Ureter (tissue), 1 donor: ENCODE measurements at places on chromosomes 2 and 18. TPM values are rescaled to one million over a fixed set of nuclear protein-coding genes. Genes with fewer than 3 reads are reported as not detected.
A peak's percentile ranks its signal among the peaks of the same experiment; 100 is the strongest.

GRCh38 chr2:99695130-99695943, 205.5 kb upstream of the REV1 start:
- no peak for DNase-seq

GRCh38 chr18:79518028-79518682, 122.4 kb downstream of the NFATC1 start:
- DNase-seq: peak; percentile 34

DNA sequence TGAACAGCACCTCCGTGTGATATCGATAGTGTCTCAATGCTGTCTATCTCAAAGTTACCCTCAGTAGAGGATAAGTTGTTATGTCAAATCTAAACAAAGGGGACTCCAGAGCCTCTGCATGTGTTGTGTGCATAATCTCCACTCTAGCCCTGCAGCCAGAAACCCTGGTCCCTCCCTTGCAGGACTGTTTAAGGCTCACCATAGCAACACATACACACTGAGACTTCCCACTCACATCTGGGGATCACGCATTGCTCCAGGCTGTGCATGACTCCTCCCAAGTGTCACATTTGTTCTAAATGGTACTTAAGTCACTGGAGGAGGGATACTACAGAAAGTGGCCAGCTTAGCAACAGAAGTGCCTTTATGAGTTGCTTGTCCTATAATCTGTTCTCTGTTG, 258.6 kb upstream of the CRIM1 start:
- no peak for DNase-seq

DNA sequence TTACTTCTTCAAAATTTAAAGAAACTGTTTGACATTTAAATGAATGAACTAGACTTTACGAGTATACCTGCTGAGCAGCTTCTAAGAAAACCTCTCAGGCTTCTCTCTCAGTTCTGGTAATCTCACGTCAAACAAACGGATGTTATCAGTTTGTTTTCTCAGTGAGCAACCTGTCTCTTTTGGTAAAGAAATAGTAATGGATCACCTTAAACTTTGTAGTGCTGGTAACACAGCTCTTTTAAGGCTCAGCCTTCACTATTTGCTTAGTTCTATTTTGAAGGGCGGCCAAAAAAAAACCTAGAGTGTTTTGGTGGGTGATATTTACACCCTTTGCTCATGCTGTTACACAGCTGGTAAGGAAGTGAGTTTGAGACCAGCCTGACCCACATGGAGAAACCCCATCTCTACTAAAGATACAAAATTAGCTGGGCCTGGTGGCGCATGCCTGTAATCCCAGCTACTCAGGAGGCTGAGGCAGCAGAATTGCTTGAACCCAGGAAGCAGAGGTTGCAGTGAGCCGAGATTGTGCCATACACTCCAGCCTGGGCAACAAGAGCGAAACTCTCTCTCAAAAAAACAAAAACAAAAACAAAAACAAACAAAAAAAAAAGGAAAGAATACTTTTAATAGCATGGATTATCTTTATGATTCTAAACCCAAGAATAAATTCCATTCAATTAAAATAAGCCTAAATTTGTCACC, 15.9 kb downstream of the FN1 start:
- DNase-seq: no peak

- DNase-seq: no peak
Observed at GRCh38 chr18:2916184-2916583, 69.4 kb downstream of the EMILIN2 start.

DNA sequence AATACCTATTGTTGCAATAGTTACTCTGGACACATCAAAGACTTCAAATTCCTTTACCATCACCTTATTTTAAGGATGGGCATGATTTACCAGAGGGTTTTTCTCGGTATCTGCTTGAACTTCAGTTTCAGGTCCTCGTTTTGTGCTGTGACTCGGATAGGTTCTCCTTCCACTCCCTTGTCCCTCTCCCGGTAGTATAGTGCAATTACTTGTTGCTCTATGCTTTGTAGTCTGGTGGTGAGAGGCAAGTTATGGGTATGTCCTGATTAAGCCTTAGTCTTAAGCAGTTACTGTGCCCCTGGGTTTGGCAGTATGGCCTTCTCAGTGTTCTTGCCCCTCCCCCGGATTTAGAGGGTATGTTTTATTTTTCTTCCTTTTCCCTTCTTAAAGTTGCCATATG, 96.6 kb downstream of the RHBDD1 start:
- no peak for DNase-seq

DNA sequence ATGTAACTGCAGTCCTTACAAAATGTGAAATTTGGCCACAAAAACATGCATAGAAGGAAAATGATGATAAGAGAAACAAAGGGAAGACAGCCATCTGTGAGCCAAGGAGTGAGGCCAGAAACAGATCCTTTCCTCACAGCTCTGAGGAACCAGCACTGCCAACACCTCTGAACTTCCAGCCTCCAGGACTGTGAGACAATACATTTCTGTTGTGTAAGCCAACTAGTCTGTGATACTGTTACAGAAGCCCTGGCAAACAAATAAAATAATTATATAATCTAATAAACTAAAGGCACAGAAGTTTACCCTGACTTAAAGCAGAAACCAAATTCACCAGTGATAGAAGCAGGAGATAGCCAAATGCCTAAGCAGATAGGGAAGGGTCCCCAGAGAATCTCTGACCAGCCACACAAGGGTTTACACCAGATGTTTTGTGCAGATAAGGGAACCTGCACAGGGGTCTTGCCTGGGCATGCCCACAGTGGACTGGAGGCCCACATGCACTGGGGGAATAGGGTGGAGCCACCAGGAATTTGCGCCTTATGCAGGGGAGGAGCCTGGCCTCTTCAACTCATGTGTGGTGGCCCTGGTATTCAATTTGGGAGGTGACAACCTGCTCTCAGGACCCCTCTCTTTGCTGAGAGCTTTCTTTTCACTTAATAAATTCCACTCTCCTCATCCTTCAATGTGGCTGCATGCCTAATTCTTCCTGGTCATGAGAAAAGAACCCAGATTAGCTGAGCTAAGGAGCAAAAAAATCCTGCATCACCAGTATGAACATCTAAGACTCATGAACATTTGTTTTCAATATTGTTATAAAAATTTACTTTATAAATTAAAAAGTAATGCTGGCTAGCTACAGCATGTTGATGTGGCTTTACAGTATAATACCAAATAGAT, 3.8 kb upstream of the GCC2 start:
- no peak for DNase-seq

GRCh38 chr2:73089270-73090030, 17.9 kb upstream of the SFXN5 start:
- peak; percentile 58 for DNase-seq

DNA sequence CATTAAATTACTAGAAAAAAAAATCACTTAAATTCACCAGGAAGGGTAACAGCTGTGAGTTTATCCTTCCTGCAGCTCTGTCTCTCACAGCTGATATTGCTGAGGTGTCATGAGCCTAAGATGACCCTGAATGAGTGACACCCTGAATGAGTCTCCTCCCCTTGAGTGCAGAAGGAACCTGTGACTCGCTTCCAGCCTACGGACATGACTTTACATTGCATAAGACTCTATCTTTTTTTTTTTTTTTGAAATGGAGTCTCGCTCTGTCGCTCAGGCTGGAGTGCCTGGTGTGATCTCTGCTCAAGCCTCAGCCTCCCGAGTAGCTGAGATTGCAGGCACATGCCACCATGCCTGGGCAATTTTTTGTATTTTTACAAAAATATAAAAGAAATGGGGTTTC, 14.1 kb downstream of the MRO start:
- no peak for DNase-seq

The STPG4 gene
- not detected for total RNA-seq

The ABCG8 gene
- total RNA-seq: not detected

The IL1A gene
- 5.9 TPM for total RNA-seq

The EPB41L5 gene
- total RNA-seq: 26.7 TPM
